ENCODE measurements at places on chromosomes 16 and 17. TPM values are rescaled to one million over a fixed set of nuclear protein-coding genes. Genes with fewer than 3 reads are reported as not detected.

The RBBP6 gene
- total RNA-seq: 49.2 TPM

The CTF1 gene
- 1.5 TPM for total RNA-seq

The PDIA2 gene
- total RNA-seq: 0.99 TPM

The CCL8 gene
- not detected for total RNA-seq

The KRTAP3-1 gene
- not detected for total RNA-seq

The NTN3 gene
- total RNA-seq: 0.15 TPM

The KRTAP4-4 gene
- not detected for total RNA-seq

The ASPHD1 gene
- 0.88 TPM for total RNA-seq

The PDXDC1 gene
- 78.9 TPM for total RNA-seq

The SPATA22 gene
- total RNA-seq: not detected

The ASPA gene
- total RNA-seq: not detected

The RAC3 gene
- 35.4 TPM for total RNA-seq

The ADAD2 gene
- not detected for total RNA-seq

The CCL15 gene
- total RNA-seq: not detected

The RPUSD1 gene
- total RNA-seq: 42.3 TPM

The LDHD gene
- total RNA-seq: not detected

The PRCD gene
- total RNA-seq: not detected

The ARL5C gene
- not detected for total RNA-seq

Data from endothelial cell of umbilical vein (primary cell).